Activated CD8-positive, alpha-beta memory T cell treated with anti-CD3 and anti-CD28 coated beads for 4 hours (primary cell): ENCODE measurements at places on chromosomes 1 and 21.

- DNase-seq, result no peak
Observed at GRCh38 chr1:30719406-30720270, 3.7 kb downstream of the MATN1 start.

GRCh38 chr1:15949453-15950245, 26.3 kb downstream of the ZBTB17 start:
- peak; percentile 87 for DNase-seq

DNA sequence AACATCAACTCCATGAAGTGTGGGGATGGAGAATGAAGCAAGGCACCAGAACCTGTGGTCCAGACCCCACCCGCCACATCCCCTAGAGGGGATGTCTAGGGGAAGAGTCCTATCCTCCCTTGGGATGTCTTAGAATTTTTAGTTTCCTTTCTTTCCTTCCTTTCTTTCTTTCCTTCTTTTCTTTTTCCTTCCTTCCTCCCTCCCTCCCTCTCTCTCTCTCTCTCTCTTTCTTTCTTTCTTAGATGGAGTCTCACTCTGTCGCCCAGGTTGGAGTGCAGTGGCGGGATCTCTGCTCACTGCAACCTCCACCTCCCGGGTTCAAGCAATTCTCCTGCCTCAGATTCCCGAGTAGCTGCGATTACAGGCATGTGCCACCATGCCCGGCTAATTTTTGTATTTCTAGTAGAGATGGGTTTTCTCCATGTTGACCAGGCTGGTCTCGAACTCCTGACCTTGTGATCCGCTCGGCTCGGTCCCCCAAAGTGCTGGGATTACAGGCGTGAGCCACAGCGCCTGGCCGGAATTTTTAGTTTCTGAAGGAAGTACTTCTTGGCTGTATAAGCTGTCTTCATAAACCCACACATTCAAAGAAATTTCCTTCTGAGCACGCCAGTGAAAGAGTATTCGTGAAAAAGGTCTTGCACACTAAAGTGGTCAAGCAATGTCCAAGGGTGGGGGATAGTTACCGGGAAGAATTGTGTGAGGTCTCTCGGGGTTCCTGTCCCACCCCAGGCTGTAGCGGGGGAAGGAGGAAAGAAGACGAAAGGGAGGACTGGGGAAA, 20.8 kb upstream of the LEFTY2 start:
- DNase-seq, result no peak

GRCh38 chr1:93764366-93764750, 82.7 kb upstream of the BCAR3 start:
- DNase-seq, result no peak

- no peak for DNase-seq
Observed at GRCh38 chr1:16436946-16437474, at the start of gene SPATA21. TSS of gene SPATA21 (minus strand) at chr1:16437424. CDS start at chr1:16431371, 6,053 bp downstream.

GRCh38 chr1:55413286-55413685, 198.1 kb upstream of the USP24 start:
- DNase-seq, result no peak

DNA sequence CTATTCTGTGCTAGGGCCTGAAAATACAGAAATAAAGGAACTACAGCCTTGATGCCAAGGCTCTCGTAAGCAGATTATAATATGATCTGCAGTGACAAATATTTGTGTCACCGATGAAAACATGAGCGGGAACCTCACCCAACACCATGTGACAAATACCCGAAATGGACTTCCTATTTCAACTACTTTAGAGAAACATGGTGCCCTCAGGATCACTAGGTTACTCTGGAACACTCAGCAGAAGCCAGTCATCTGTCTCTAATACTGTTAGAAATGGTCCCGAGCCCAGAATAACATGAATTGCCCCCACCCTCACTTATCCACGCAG, 463 bp upstream of the VAMP3 start:
- DNase-seq, result no peak
